ENCODE measurements at places on chromosomes 2 and 18. TPM values are rescaled to one million over a fixed set of nuclear protein-coding genes. Genes with fewer than 3 reads are reported as not detected.

GRCh38 chr18:24875286-24875685, 414.8 kb downstream of the HRH4 start:
- no peak for DNase-seq

CSRNP3 gene
- total RNA-seq: not detected

DNA sequence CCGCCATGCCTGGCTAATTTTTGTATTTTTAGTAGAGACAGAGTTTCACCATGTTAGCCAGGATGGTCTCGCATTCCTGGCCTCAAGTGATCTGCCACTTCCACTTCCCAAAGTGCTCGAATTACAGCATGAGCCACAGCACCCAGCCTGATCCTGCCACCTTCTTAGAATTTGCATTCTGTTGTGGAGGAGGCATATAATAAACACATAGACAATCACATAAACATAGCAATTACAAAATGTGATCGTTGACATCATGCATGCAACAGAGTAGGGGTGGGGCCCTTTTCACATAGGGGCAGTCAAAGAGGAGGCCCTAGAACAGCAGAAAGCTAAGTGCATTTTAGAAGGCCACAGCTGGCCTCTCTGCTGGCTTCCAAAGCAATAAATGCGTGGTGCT, 39.9 kb upstream of the TSPYL6 start:
- no peak for DNase-seq

GRCh38 chr18:58998401-58999203, 133.9 kb downstream of the ZNF532 start:
- DNase-seq: peak; percentile 78

TEKT4 gene
- total RNA-seq: not detected

DNA sequence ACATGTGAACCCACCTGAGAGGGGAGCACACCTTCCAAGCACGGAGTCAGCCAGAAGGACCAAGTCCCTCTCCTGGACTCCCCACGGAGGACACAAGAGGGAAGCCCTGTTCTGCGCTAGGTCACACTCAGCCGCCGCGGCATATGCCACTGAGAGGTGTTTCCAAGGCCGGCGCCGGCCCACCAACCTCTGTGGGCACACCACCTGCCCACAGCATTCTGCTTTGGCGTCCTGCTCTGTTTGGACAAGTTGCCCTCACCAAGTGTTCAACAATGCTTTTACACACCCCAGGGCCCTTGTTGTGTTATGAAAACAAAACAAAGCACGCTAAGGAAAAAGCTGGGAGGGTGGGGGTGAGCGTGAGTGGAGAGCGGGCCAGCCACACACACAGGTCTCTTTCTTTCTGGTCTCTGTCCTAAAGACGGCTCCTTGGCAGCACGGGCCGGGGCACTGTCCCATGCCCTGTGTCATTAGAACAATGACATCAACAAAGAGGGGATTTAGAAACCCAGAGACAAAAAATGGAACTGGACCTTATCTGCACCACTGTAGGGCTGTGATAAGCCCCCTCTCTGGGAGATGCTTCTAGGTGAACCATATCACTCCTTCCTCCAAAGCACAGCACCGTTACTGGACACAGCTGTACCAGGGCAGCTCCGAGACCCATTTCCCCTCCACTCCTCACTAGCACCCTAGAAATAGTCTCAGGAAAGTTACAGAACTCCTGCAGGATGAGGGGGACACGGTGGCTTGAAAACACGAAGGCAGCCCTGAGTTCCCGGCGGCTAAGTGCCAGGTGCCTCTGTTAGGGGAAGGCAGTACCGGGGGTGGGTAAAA, 17.0 kb downstream of the SMAD7 start:
- DNase-seq: no peak

GRCh38 chr18:36724591-36725001, 104.2 kb downstream of the TPGS2 start:
- DNase-seq: no peak

DNA sequence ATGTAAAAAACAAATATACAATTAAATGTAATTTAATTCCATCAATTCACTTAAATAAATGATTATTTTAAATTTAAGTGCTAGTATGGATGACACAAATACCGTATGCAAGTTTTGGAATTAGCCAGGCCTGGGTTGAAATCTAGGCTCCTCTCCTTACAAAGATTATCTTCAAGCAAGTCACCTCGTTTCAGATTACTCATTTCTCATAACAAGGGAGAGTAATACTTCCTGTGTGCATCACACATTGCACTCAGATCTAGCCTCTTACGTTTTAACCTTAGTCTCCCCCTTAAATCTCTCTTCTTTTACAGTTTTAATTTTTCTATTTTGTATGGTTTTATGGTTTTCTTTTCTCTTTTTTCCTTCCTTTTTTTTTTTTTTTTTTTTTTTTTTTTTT, 1475.9 kb upstream of the NXPH2 start:
- DNase-seq: no peak

DNA sequence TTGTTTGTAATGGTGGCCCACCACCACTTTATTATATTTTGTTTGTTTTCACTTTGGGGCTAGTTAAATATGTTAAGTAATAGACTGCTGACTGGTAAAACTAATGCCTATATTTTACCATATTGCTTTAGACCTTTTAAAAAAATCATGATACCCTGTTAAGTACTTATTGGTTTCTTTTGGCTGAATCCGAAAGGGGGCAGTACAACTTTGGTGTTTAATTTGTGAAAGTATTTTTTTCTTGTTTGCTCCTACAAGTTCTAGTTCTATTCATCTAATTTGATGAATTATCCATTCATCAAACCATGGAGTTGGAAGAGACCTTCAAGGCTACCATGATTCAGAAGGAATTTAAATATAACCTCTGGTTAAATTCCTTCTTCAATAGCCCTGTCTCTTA, 147.0 kb downstream of the MBD5 start:
- DNase-seq: no peak

DNA sequence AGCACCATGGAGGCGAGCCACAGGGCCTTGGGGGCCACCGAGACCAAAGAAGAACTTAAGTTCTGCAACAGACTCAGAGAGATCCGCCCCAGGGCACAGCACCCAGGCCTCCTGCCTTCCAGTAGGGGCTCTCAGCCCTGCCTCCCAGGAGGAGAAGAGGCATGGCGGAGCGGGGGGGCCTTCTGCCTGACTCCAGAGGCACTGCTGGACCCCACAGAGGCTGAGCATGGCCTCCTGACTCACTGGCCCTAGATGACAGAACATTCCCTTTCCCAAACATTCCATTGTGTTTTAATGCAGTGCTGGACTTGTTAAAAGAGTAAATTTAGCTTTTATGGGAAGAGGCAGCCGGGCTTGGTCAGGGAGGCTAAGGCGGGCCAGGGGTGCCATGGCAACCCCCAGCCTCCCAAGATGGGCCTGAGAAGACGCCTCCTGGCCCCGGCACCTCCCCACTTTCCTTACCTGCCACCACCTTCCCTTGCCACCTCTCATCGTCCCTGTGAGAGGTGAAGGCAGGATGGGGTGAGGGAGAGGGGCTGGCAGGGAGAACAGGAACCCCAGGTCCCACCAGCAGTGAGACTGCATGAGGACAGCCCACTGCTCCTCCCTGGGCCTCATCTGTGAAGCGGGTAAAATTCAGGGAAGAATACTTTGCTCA, 65.4 kb downstream of the SMAD7 start:
- no peak for DNase-seq

DNA sequence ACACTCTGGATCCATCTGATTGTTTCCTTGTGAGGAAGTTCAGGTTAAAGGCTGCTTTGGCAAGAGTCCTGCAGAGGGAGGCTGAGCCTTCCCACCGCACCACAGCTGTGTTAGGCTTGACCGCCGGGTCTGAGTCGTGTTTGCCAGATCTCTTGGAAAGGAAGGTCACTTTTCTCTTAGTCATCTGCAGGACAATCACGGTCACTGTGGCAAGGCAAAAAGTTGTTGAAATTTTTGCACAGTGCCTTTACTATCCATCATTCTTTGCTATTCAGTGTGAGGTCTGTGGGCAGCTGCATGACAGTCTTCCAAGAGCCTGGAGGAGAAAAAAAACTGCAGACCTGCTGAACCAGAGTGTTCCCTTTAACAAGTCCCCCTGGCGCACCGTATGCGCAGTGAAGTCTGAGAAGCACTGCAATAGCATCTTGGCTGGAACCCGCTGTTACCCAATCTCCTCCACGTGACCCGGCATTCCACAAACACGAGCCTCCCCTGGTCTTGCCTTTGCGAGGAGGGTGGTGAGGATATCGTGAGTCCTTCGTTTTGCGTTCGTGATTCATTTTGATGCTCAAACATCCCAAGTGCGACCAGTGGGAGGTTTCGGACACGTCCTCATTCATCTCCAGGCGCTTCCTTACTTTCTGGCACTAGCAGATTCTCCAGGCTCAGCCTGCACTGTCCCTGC, 23.0 kb downstream of the BIN1 start:
- peak; percentile 74 for DNase-seq

HOXD9 gene
- total RNA-seq: 2.3 TPM

GRCh38 chr2:127001751-127002150, 103.1 kb downstream of the TEX51 start:
- no peak for DNase-seq

- no peak for DNase-seq
Measured at GRCh38 chr2:133574620-133575019, 6.4 kb upstream of the NCKAP5 start.

GRCh38 chr2:98149333-98149697, 62.3 kb downstream of the VWA3B start:
- DNase-seq: peak; percentile 57

All from HFFc6 (cell line).